T-helper 2 cell (primary cell): ENCODE measurements at places on chromosomes 2 and 18.
A peak's percentile ranks its signal among the peaks of the same experiment; 100 is the strongest.

- no peak for DNase-seq
These were observed 111.7 kb upstream of the RIOK3 start for GRCh38 chr18:23341383-23341782.

- DNase-seq: peak; percentile 38
These were observed 238.0 kb downstream of the PTPRM start for GRCh38 chr18:7805096-7805495.

GRCh38 chr18:657311-658000 is at the start of gene TYMS:
Gene TYMS (plus strand): TSS chr18:657653. CDS start chr18:657743, 90 bp downstream.
- peak; percentile 17 for DNase-seq

DNA sequence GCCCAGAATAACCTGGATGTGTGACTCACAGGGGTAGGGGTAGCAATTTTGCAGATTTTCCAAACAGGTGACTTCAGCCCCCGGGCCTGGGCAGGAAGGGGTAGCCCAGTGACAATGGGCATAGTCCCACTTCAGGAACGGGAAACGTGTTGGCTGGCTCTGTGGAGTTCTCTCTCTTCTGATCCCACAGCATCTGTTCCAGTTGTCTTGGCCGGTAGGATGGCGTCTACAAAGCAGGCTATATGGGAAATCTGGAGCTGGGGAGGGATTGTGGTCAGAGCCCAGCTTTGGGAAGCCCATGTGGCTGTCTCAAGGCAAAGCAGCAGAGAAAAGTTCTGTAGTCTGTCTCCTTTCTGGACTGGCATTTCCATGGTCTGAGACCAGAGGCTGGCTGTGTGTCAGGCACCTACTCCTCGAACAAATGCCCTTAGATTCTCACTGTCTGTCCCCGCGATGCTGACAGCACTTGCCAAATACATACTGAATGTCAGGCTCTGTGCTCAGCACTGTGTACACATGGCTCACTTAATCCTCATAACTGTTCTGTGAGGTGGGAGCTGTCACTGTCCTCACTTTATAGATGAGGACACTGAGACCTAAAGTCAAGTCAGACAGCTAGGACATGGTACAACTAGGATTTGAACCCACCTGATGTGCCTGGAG is 17.9 kb upstream of the TMEM214 start:
- no peak for DNase-seq

GRCh38 chr2:218895326-218895725 is 14.7 kb downstream of the WNT10A start:
- DNase-seq: no peak

- DNase-seq: no peak
These were observed 91.5 kb upstream of the PARD3B start for GRCh38 chr2:204453730-204454167.

DNA sequence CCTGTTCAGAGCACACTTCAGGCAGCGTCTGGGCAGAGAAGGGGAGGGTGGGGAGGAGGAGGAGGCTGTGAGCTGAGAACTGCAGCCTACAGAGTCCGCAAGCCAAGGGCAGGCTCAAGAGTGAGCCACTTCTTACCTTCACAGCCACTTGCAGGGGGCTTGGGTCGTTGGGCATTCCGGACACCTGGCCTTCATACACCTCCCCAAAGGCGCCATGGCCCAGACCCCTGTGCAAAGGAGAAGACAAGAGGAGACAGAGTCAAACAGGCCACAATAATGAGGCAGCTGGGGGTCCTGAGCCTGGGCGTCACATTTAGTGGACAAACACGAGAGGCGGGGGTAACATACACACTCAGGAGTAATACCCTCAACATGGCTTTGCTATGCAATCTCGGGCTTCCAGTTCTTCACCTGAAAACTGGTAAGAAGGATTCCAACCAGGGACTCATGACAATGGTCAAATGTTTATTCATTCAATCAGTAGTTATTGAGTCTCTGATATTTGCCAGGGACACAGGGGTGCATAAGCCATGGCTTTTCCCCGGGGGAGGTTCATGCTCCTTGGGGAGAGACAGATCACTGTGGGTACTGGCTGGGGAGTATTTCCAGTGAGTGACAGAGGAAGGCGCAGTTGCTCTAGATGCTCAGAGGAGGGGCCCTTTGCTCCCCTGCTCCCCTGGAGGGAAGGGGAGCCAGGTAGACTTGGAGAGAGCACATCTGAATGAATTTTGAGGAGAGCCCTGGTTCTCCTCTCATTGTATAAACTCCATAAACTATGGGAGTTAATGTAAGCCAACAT is 107.4 kb downstream of the CLIP4 start:
- no peak for DNase-seq

DNA sequence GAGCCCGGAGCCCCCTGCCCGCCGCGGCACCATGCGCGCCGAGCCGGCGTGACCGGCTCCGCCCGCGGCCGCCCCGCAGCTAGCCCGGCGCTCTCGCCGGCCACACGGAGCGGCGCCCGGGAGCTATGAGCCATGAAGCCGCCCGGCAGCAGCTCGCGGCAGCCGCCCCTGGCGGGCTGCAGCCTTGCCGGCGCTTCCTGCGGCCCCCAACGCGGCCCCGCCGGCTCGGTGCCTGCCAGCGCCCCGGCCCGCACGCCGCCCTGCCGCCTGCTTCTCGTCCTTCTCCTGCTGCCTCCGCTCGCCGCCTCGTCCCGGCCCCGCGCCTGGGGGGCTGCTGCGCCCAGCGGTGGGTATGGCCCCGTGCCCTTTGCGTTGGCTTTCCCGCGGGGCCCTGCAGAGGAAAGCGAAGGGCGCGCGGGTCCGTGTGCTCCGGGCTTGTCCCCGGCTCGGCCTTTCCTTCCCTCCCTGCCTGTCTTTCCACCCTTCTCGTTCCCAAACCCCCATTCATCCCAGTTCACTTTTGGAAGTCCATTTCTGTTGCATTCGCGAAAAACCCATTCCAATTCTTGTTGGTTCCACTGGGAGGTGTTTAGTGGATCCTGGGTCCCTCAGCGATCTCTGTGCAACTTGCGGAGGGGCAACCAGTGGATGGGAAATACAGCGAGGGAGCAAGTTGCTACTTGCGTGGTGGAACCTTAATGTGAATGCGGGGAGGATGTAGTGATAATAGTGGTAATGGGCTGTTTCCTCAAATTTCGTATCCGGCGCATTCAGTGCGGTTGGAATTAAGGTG is 599 bp downstream of the ADAM23 start:
- no peak for DNase-seq

DNA sequence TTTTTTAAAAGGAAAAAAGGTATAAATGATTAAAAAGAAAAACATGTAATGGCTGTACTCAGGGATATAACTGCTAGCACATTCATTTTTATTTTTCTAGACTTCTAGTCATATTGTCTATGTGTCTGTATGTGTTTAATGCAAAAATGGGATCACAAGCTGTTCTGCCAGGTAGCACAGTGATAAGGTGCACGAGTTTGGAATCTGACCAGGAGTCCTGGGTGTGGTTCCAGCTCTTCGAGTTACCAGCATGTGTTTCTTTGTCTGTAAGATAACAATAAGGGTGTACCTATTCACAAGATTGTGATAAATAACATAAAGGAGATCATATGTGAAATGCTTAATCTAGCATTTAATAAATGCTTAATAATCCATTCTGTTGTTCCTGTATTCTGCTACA is 145.3 kb downstream of the PKP4 start:
- no peak for DNase-seq

DNA sequence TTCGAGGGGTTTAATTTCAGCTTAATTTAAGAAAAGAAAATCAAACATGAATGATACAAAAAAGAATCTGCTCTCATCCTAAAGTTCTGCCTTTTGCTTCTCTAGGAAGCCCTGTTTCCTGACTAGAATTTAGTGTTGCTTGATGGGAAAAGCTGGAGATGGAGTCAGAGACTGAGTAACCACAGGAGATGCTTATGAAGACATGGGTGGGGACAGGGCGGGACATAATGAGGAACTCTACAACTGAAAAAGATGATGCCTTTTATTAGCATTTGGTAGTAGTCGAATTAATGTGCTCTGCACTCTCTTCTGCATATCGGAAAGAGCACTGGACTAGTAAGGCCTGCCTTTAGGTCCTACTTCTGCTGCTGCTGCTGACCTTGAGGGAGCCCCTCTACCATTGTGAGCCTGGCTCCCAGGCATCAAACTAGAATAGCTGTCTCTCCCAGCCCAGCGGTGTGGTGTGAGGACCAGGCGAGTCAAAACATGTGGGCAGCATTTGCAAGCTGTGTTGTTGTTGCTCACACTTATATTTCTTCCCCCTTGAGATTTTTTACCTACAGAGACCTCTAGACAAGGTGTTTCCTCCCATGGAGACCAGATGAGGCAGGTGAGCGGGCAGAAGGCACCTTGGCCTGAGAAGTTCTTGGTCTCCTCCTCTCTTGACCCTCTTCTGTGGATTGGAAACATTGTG is 61.5 kb downstream of the INPP4A start:
- no peak for DNase-seq

DNA sequence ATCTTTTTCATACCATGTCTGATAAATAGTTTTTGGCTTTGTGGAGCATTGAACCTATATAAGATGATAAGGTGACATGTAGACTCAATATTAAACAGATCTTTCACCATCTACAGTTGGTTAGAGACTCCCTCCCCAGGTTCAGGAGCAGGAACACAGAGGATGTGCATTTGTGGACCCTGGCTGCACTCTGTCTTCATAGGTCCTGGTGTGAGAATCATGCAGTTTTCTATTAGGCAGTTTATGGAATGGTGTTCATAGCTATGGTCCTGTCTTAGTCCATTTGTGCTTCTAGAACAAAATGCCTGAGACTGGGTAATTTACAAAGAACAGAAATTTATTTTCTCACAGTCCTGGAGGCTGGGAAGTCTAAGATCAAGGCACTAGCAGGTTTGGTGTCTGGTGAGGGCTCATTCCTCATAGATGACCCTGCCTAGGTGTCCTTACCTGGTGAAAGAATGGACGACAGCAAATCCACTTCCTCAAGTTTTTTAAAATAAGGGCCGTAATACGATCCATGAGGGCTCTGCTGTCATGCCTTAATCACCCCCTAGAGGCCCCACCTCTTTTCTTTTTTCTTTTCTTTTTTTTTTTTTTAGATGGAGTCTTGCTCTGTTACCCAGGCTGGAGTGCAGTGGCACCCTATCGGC is 35.3 kb upstream of the FAM98A start:
- DNase-seq: no peak

DNA sequence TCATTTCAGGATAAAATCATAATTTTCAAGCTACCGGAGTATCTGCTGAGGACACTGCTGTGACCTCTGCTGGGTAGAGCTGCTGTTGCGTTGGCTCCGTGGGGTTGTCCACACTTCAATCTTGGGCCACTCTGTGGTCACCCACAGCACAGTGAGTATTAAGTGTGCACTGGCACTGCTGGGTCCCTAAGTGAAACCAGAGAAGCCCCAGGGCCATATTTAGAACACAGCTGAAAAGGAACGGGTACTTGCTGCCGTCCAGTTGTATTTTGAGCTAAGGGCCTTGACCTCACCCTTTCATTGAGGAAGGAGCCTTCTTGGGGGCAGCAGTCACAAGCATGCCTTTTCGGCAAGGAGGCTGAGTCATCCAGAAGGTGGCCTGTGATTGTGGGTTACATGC is 10.1 kb downstream of the SLC9A4 start:
- no peak for DNase-seq

GRCh38 chr2:95303191-95303919 is 6.2 kb downstream of the KCNIP3 start:
- DNase-seq: no peak

DNA sequence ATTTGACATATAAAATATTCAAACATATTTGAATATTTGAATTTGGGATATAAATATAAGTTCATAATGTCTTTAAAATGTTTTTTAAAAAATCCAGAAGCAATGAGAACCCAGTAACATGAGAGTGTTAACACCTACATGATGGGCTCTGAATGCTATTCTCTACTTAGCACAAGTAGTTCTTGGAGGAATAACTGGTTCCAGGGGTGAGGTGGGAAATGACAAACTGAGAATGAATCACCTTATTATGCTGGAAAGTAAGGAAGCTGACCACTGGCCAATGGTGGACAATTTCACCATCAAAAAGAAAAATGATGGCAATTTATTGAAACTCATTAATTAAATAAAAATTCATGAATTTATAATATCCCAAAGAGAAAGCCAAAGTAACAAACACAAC is 79.6 kb upstream of the NABP1 start:
- DNase-seq: no peak

GRCh38 chr2:72011791-72012190 is 135.9 kb downstream of the CYP26B1 start:
- DNase-seq: no peak

- DNase-seq: no peak
These were observed 22.6 kb upstream of the FZD5 start for GRCh38 chr2:207792244-207792785.

DNA sequence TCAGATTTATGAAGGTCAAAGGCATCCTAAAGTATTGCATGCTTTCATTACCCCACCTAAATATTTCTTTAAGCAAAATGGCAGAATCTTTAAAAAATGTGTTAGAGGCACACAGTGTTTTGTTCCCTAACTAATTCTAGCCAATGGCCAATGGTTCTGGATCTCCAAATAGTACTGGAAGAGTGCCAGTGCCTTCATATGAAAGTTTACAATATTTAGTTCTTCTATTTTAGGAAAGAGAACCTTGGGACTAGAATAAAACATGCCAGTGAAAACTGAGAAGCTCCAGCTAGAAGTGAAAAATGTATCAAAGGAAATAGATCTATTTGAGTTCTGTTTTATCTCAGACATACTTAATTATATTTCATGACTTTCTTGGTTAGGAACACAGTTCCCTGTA is 37.1 kb downstream of the TACR1 start:
- DNase-seq: no peak
